ENCODE measurements at places on chromosomes 1 and 21.

DNA sequence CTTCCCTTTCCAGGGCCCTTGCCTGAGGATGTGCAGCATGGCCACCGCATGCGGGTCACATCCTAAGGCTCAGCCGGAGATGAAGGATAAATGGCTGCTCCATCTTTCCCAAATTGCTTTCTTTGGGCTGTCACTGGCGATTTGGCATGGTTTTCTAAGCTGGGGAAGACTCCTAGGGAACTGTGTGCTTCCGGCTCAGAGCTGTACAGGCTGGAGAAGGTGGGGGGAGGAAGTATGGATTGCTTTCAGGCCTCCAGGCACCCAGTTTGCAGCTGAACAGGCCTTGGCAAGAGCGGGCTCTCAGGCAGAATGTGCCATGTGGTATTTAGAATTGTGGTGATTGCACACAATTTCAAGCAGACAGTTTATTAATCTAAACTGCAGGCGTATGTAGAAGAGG is 48.9 kb downstream of the TMEM53 start:
- DNase-seq, result no peak

DNA sequence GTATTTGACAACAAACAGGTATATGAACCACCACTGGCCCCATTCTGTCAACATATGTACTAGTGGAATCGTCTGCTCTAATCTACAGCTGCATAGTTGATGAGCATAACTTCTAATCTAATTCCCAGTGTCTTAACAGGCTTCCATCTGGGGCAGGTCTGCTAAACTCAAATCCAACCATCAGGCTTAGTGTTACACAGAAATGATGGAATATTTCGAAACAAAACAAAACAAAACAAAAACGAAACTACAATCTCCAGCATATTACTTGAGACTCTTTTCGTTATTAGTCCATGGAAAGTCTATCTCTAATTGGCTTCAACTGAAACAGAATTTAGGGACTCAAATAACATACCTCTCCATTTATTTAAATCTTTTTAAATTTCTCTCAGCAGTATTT is 37.6 kb downstream of the DIPK1A start:
- peak; percentile 8 for DNase-seq

DNA sequence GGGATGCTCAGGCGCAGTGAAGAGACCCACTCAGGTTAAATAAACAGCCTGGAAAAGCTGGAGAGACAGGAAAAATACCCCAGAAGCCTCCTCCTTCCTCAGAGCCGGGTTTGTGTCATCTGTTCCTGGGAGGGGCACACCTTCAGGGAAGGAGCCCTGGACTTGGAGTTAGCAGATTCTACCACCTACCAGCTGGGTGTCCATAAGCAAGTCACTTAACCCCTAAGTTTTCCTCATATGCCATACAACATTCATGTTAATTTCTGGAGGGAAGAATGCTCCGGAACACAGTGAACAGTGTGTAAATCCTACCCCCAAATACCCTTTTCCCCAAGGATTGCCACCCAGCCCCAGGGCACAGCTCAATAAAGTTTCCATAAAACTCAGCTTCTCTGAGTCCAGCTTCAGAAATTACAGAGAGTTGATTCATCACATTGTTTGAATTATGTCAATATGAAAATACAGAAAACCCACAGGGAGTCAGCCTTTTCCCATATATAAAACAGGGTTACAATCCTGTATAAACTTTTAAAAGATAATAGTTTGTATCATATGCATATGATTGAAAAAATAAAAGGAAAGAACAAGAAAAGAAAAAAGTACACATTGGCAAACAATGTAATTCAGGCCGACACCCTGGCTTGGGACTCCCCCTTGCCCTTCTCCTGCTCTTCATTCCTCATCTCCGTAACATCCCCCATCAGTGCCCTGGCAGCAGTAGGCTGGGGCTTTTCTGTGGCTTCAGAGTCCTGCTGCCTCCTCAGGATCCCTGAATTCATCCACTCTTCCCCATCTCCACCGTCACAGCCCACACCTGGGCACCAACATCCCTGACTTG is 291.8 kb upstream of the USP24 start:
- no peak for DNase-seq

DNA sequence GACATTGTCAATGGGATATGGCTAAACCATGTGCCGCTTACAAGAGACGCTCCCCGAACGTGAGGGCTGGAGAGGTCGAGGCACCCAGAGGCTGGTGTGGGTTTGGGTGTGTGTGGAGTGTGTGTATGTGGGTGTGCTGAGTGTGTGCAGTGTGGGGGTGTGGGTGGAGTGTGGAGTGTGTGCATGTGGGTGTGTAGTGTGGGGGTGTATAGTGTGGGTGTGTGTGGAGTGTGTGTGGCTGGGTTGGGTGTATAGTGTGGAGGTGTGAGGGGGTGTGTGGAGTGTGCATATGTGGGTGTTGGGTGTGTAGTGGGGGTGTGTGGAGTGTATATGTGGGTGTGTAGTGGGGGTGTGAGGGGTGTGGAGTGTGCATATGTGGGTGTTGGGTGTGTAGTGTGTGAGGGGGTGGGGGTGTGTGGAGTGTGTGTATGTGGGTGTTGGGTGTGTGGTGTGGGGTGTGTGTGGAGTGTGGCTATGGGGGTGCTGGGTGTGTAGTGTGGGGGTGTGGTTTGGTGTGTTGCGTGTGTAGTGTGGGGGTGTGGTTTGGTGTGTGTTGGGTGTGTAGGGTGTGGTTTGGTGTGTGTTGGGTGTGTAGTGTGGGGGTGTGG is 42.2 kb downstream of the SLC19A1 start:
- DNase-seq, result no peak

GRCh38 chr1:93102142-93102541 is 23.1 kb downstream of the MTF2 start:
- DNase-seq, result no peak

GRCh38 chr1:68551459-68551858 is 54.6 kb upstream of the DEPDC1 start:
- no peak for DNase-seq

GRCh38 chr1:207831517-207832327 is 79.2 kb downstream of the CD34 start:
- no peak for DNase-seq

- DNase-seq, result peak; percentile 90
These were observed 96.8 kb upstream of the C21orf91 start for GRCh38 chr21:17915976-17916375.

DNA sequence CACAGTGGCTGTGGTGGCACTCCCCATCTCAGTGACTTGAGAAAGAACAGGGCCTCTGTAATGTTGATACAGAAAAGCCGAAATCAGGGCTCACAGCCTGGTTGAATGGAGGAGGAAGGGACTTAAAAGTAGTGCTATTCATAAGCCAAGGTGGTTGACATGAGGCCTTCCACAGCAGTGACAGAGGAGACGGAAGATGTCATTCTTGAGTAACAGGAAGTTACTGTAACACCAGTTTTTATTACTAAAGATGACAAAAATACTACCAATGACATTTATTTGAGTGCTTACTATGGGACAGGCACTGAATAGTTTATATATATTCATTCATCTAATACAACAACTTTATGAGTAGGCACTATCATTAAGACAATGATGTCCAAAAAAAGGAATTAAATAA is 52.8 kb upstream of the GNG12 start:
- DNase-seq, result no peak

DNA sequence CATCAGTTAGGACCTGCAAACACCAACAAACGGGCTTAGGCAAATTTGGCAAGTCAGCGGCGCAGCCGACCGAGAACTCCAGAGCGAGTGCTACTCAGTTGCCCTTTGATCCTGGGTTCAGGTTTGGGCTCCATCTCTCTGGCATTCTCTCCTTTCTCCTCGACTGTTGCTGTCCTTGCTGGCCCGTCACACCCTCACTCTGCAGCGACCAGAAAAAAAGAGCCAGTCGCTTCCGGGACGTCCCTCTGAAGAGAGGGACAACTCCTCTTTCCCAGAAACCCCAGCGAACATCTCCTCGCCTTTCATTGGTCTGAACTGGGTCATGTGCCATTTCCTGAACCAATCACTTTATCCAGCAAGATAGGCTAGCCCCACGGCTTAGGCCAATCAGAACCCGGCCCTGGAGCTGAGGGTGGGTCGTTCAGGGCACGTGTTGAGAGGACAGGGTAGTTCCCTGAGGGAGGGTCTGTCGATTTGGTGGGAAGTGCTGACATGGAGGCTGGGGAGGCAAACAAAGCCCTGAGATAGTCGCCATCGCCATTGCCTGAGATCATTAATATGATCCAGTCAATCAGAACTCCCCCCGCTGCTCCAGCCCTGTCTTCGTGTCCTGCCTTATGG is 113.7 kb downstream of the PTPRU start:
- DNase-seq, result no peak

DNA sequence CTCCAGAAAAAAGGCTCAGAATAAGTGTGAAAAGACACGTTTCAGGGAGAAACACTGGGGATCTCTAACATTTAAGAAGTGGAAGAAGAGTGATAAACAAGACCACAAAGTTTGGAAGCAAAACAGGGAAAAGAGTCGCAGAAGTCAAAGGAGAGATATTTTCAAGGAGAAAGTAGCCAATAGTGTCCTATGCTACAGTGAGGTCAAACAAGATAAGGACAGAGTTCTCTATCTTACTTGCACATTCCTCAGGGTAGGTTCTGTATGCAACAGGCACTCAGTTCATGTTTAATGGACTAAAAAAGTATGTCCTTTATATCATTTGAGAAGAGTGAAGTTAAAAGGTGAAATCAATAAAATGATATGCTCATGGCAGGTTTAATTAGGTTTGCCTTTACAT is 13.8 kb upstream of the EDEM3 start:
- DNase-seq, result no peak

DNA sequence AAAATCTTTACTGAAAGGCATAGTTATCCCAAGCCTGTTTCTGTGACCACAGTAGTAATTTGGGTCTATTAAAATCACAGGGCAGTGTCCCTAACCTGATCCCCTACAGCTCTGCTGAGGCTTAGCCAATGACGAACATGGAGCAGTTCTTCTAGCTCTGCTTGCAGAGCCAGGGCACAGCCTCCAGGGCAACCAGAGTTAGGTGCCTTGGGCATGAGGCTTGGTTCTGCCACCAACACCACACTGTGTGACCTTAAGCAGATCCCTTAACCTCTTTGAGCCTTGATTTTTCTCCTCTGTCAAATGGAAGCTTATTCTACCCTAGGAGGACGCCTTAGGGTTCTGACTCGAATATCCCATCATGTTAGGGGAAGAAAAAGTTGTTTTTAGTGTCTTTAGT is 86.7 kb upstream of the TLR5 start:
- DNase-seq, result no peak

GRCh38 chr1:2445823-2446215 is 30.3 kb upstream of the PLCH2 start:
- DNase-seq, result peak; percentile 61

GRCh38 chr1:37948841-37949240 is 2.0 kb upstream of the INPP5B start:
- DNase-seq, result no peak

DNA sequence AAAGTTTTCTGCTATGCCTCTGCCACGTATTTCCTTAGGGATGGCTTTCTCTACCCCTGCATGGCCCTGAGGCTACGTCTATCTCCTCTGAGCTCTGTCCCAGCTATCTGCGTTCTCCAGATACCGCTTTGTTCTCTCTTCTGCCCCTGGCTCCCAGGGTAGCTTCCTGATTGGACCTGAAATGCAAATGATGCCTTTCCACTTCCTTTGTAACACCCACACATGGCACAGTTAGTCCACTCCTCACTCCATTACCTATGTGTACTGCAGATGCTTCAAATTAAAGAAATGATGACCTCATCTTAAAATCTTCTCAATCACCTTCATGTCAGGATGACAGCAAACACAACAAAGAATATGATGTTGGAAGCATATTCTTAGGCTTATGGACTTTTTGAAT is 138.6 kb upstream of the POGK start:
- DNase-seq, result no peak

DNA sequence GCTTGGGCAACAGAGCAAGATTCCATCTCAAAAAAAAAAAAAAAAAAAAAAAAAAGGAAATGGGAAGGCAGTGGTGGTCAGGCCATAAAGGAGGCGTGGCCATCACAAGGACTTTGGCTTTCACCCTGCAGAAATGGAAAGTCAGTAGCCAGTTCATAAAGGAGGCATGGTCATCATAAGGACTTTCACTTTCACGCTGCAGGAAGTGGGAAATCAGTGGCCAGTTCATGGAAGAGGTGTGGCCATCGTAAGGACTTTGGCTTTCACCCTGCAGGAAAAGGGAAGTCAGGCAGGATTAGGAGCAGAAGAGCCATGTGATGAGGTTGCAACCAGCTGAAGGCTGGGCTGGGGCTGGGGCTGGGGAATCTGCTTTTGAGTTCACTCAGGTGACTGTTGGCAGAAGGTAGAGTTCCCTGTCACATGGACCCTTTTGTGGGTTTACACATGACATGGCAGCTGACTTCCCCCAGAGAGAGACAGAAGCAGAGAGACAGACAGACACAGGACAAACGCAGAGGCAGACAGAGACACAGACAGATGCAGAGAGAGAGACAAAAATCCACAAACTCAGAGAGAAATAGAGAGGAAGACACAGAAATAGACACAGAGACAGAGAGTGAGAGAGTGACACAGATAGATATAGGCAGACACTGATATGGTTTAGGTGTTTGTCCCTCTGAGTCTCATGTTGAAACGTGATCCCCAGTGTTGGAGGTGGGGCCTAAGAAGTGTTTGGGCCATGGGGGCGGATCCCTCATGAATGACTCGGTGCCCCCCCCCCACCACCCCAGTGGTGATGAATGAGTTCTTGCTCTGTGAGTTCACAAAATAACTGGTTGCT is 263.9 kb upstream of the KAZN start:
- DNase-seq, result no peak

DNA sequence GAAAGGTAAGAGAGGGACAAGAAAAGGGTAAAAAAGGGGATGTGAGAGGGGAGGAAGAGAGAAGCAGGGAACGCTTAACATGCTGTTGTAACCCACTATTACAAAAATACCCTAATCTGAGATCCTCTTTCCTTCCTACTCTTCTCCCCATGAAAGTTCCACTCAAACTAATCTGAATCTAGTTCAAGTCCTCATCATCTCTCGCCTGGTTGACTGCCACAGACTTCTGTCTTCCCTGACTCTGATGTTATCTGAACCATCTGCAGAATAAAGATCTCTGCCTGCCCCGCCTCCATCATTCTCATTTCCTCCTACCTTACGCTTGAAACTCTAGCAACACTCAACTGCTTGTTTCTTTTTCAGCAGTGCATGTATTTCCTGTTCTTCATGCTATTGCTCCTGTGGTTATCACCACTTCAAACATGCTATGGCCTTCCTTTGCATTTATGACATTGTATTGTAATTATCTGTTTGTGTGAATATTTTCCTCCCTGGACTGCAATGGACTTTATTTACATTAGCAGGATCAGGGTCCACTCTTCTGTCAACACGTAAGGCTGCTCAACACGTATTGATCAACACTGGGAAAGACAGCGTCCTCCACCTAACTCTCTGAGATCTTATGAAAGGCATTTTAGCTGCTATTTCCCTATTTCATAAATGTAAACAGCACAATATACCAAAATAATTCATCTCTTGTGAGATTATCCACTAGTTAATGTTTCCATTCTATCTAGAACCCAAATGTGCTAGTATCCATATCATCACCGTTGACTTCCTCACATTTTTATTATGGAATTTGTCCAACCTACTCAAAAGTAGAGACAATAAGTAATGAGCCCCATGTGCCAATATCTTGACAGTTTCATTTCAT is 215.5 kb upstream of the USP25 start:
- DNase-seq, result no peak

- DNase-seq, result no peak
These were observed 93.1 kb upstream of the TMPRSS2 start for GRCh38 chr21:41600961-41601572.

GRCh38 chr1:67261680-67262079 is 46.0 kb upstream of the IL12RB2 start:
- no peak for DNase-seq

All from NCI-H524 (cell line).